ENCODE measurements at places on chromosomes 12 and 14.

GRCh38 chr14:75800792-75801191, 139.7 kb downstream of the TTLL5 start:
- no peak for DNase-seq

DNA sequence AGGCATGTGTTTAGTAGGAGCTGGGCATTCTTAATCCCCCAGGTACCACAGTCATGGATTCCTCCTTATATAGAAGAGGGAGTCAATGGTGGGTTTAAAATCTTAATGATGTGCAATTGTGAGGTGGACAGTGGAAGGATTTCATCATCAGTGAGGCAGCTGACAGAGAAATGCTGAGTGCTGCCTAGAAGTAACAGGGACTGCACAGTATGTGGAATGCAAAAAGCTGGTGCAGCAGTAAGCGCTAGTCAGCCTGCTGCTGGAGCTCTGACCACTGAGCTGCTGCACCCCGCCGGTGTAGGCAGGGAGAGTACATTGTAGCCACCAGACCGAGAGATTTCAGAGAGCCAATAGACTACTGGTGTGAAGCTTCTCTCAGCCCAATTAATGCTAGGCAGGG, 80.5 kb upstream of the DACT1 start:
- DNase-seq, result no peak

DNA sequence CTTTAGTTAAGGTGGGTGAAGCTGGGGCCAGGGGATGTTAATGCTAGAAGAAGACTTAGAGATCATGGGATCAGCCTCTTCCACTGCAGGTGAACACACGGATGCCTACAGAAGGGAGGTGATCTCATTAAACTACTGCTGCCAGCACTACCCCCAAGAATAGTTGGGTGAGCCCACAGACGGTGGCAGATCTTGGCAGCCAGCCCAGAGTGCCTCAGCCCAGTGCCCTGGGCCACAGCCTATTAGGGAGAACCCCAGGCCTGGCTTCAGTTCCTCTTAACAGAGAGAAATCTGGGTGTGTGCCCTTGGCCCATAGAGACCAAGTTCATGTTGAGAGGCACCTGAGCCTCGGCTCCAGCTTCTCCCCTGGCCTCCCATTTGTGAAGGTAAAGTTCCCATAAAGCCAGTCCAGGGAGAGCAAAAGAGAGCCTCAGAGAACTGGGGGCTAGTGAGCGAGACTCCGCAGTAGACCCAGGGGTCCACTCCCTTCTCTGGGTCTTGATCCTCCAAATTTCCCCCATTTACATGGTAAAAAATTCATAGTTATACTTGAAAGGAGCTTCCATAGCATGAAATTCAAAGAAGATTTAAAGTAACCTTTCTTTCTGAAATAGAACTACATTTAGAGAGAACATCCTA, 125.0 kb upstream of the CCND2 start:
- no peak for DNase-seq

DNA sequence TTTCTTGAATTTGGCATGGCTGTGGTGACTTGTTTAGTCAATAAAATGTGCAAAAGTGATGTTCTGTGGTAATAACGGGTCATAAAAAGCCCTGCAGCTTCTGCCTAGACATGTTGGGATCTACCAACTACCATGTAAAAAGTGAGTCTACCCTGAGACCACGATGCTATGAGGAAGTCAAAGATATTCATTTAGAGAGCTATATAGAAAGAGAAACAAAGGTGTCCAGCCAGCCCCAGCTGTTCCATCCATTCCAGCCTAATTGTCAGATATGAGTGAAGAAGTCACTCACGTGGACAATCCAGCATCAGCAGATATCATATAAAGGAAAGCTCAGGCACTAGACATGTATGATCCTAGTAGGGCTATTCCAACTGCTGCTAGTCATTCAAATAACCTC, 117.2 kb upstream of the SSTR1 start:
- no peak for DNase-seq

GRCh38 chr12:121295116-121295745, 1.3 kb downstream of the CAMKK2 start:
- DNase-seq, result no peak

All from AG20443 (cell line).